NCI-H1930 (cell line): ENCODE measurements at places on chromosomes 6 and 20.

DNA sequence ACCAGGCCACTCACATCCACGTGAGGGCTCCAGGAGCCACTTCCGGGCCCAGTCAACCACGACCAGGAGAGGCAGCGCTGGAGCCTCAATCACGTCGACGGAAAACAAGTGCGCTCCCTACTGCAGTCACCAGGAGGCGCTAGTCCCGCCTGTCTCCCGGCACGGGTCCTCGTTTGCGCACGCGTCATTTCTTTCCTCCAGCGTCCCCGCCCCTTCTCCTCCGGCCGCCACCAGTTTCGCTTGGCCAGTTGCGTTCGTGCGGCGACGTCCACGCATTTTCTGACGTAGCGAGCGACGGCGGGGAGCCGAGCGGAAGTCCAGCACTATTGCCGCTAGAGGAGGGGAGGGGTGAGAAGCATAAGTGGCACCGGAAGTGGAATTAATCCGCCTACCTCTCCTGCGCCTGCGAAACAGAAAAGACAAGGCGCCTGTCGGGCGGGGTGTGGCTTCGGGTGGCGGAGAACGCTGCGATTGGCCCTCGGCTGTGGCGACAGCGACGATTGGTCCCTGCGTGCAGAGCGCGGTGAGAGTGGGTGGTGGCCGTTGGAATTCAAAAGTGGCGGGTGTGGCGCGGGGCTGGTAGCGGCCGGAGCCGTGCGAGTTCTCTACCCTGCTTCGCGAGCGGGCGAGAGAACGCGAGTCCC, at the start of gene KIFC1:
Gene KIFC1, plus strand, starts transcription at position 546 of the 644 bp plus-strand sequence. CDS start 163 bp downstream, outside the sequence.
- DNase-seq, result peak; percentile 98

- no peak for DNase-seq
Observed at GRCh38 chr20:8402798-8403197, 270.7 kb downstream of the PLCB1 start.

DNA sequence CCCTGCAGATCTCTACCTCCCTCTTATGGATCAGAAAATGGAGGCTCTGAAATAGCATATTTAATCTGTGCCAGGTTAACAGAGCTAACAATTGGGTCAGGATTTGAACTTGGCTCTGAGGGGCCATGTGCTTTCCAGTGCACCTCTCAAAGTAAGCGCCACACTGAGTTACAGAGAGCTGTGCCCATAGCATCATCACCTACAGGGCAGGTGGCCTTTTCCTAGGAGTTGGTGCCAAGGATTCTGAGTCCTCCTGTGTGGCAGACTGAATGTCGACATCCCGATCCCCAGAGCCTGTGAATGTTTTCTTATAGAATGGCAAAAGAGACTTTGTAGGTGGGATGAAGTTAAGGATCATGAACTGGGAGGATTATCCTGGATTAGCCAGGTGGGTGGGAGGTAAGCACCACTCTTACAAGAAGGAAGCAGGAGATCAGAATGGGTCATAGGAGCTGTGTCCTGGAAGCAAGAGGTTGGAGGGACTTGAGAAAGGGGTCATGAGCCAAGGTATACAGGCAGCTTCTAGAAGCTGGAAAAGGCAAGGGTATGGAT, 68.0 kb upstream of the TBC1D7 start:
- no peak for DNase-seq

DNA sequence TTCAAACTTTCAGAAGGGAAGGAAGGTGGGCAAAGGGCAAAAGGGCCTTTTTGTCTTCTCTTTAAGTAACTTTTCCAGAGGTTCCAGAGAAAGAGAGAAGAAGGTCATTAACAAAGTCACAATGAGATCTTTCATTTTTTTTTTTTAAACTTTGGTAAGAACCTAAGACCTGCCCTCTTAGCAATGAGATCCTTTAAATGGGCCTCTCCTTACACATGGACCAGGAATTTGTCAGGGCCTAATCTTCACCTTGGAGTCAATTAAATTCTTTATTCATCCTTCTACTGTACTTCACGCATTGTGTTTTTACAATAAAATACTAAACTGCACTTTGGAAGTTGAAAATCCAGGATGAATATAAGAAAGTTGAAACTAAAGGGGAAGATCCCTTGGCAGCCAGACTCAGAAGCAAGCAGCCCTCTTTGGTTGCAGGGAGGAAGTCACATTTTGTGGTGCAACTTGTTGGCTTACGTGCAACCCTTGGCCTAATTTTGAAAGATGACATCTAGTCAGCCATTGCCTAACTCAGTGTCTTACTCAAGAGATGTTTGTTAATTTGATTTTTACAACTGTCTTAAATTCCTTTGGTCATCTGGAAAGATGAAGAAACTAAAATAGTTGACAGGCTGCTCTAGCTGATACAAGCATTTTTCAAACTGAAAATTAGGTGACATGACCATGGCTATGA, 11.9 kb upstream of the TMEM170B start:
- no peak for DNase-seq

DNA sequence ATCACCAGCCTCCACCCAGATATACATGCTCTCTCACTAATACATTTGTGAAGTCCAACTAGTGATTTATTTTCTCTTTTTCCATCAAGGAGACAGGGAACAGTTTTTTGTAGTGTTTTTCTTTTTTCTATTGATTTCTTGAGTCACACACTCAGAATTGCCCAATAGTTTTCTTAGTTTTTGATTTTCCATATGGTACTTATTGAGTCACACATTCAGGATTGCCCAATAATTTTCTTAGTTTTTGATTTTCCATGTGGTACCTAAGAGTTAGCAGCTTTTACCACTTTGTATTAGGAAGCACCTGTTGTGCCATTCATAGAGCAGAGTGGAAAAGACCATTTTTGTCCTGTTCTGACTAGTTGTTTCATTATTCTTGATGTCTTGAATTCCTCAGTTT, 1268.8 kb downstream of the EPHA7 start:
- no peak for DNase-seq

GRCh38 chr6:64259372-64259771, 623.8 kb downstream of the PHF3 start:
- no peak for DNase-seq

DNA sequence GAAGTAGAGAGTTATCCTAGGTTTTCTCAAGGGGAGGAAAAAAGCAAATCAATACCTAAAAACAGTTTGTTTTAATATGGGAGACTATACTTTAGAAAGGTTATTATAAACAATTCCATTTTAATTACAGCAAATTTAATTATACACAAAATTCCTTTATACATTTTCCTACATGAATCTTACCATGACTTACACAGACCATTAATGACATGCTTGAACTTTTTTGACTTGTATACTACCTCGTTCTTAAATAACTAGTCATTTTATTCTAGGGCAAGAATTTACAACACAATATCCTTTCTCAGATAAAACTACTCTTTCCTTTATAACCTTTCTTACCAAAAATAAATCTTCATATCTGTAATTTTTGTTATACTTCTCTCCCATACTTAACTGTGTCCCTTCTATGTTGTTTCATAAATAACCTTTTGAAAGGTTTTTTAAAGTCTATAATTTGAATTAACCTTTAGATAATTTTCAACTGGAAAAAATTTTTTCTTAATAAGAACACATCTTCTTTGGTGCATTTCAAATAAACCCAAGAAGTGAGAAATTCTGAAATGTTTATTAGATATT, 729.4 kb downstream of the TENT5A start:
- DNase-seq, result no peak

DNA sequence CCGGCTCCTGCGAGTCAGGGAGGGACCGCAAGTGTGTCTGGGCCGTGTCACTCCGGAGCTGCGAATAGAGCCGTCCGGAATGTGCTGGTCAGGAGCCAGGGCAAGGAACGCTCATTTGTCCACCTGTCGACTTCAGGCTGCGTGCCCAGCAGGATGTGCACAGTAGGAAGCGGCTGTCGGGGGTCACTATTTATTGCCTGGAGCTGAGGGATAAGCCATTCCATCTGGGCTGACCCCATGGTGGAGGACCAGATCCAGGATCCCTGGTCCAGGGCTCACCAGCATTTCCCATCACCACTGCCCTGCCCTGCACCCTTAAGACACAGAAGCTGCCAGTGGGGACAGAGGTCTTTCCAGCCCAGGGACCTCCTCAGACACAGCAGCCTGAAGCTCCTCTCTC, 14.7 kb downstream of the NTSR1 start:
- no peak for DNase-seq

GRCh38 chr20:59888050-59888449, 45.4 kb downstream of the SYCP2 start:
- DNase-seq, result no peak

- DNase-seq, result no peak
Observed at GRCh38 chr6:165876588-165876987, 213.5 kb upstream of the PDE10A start.

DNA sequence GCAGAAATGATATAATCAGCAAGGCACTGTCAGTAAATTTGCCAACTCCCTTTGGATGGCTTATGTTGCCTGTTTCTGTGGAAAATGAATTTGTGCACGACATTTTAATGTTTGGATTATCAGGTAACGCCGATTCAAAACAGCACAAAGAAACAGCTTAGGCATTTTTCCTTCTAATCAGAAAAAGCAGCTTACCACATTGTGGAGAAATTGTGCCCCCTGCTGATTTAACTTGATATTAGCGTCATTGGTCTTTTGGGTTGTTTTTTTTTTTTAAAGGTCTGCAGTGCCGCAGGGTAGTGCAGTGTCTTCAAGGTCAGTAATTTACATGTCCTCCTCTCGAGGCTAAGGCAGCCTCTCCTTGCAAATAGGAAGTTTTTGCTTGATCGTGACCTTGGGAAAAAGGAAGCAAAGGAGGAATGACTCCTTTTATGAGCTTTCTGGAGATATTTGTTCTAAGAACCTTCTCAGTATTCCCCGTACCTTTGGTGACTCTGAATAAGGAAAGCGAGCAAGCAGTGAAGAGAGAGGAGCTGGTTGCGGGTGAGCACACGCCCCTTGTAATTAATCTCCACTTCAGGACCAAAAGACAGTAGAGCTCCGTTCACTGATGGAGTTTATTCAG, 79.1 kb downstream of the ELOVL4 start:
- peak; percentile 50 for DNase-seq

- no peak for DNase-seq
Observed at GRCh38 chr6:155147958-155148663, 115.7 kb upstream of the CLDN20 start.

DNA sequence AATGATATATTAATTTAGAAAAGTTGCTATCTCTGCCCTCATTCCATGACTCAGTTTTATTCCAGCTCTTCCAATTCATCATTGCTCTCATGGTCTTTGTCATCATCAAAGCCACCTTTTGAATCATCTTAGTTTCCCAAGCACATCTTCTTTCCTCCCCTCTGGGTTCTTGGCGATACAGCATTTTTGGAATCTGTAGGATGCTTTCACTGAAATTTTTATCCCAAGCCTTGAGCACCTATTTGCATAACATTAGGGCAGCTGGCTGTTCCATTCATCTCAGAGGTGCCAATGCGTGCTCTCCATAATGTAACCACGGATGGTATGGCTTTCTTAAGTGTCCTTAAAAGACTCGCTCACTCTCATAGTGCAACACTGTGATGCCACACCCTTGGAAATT, 100.4 kb downstream of the SNX5 start:
- no peak for DNase-seq

- DNase-seq, result no peak
Observed at GRCh38 chr6:22825210-22825609, 255.8 kb downstream of the HDGFL1 start.

DNA sequence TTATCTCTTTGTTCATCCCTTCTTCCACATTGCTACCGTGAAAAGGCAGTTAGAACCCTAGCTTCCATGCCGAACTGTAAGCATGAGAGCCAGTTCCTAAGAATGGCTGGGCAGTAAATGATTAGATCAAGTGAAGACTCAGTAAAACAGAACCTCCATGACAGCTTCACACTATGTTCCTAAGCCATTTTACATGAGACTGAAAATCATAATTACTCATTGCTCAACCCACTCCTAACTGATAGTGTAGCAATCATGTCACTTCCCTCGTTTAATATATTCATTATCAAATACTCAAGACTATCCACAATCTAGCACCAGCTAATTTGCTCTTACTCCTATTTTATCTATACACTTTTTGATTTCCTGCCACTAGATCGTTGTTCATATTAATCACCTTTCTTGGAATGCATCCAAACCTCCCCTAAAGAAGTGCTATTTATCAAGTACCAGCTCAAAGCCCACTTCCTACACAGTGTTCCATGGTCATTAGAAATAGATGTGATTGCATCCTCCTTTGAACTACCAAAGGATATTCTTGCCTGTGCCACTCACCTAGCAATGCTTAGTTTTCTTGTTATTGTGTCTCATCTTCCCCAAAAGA, 6.0 kb downstream of the TMEM30A start:
- DNase-seq, result no peak

- DNase-seq, result no peak
Observed at GRCh38 chr6:163192591-163192990, 221.9 kb upstream of the QKI start.

GRCh38 chr20:53792946-53793536, 199.4 kb upstream of the ZNF217 start:
- no peak for DNase-seq

- DNase-seq, result no peak
Observed at GRCh38 chr6:124436803-124437202, 525.4 kb upstream of the RNF217 start.

DNA sequence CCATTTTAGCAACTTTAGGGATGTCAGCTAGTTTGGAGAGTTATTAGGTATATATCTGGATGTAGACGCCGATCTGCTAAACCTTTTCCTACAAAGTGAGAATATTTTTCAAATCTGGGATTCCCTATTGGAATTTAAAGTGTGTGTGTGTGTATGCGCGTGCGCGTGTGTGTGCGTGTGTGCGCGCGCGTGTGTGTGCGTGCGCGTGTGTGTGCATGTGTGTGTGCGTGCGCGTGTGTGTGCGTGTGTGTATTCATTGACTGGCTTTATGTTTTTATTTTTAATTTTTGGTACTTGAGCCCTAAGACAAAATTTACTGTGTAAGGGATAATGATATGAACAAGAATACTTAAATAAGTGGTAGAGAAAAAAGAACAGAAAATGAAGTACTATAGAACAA, 8.1 kb downstream of the PRL start:
- no peak for DNase-seq

DNA sequence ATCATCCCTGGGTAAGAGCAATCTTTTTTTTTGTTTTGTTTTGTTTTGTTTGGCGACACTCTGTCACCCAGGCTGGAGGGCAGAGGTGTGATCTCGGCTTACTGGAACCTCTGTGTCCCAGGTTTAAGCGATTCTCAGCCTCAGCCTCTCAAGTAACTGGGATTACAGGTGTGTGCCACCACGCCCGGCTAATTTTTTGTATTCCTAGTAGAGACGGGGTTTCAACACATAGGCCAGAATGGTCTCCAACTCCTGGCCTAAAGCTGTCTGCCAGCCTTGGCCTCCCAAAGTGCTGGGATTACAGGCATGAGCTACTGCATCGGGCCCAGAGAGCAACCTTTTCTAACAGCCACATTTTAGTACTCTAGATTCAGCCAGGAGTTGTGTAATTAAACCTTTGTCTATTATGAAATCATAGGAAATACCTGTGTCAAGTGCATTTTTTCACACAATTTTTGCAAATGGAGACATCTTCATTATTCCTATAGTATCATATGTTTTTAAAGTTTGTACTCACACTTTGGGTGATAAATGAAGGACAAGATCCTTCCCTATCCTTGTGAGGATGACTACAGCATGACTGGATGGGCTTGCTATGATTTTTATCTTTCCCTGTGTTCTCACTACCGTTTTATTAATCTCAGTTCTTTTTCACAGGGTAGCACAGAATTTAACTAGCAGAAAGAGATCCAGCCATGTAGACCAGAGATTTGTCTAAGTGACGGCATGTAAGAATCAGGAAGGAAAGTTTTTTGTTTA, 82.6 kb downstream of the OR2B2 start:
- DNase-seq, result no peak

GRCh38 chr6:84093441-84094435, 60.2 kb downstream of the MRAP2 start:
- DNase-seq, result no peak
